ENCODE measurements at places on chromosomes 1 and 21.
A peak's percentile ranks its signal among the peaks of the same experiment; 100 is the strongest.

DNA sequence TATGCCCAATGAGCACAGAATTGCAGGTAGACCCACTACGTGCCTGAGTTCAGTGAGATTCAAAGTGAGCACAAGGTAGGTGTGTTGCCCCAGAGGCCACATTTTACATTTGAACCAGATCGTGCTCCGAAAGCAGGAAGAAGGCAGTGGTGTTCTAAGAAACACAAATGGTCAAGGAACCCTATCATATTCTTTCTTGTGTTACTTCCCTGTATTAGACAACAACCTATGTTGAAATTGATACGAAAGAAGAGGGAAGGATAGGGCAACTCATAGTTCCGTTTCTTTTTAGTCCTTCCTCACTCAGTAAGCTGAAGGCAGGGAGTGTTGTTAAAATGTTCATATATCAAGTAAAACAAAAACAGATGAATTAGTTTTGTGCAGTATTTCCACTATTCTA is 33.9 kb downstream of the OLFML2B start:
- DNase-seq, result peak; percentile 76

GRCh38 chr1:92795166-92795565 is 10.3 kb upstream of the EVI5 start:
- DNase-seq, result no peak

- no peak for DNase-seq
Measured at GRCh38 chr1:111880881-111881837, 108.3 kb downstream of the KCND3 start.

DNA sequence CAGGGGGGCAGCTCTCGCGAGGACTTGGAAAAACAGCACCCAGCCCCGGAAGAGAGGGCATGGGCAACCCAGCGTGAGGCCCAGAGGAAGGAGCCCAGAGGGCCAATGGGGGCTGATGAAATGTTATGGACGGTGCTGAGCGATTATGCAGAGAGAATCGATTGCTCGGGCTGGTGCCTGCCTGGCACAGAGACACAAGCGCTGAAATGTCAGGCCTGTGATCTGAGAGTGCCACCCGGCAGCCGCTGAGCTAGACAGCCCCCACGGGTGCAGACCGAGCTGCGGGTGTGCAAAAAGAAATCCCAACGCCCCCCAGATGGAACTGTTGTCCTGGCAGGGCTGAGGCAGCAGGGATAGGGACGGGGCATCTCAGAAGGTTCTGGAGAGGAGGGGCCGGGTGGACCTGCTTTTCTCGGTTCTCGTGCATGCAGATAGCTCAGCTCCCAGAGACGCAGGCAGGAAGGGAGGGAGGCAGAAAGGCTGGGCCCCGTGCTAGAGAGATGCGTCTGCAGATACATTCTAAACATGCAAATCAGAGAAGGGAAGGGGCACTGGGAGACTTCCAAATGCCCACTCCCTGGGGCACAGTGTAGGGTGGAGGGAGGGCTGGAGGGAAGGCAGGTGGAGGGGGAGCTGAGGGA is 41.5 kb downstream of the TAS1R2 start:
- no peak for DNase-seq

GRCh38 chr1:235566084-235566483 is 61.8 kb upstream of the B3GALNT2 start:
- DNase-seq, result no peak

GRCh38 chr1:47709872-47710231 is 272.0 kb downstream of the FOXD2 start:
- no peak for DNase-seq

GRCh38 chr1:64659478-64660138 is 85.3 kb upstream of the RAVER2 start:
- no peak for DNase-seq

DNA sequence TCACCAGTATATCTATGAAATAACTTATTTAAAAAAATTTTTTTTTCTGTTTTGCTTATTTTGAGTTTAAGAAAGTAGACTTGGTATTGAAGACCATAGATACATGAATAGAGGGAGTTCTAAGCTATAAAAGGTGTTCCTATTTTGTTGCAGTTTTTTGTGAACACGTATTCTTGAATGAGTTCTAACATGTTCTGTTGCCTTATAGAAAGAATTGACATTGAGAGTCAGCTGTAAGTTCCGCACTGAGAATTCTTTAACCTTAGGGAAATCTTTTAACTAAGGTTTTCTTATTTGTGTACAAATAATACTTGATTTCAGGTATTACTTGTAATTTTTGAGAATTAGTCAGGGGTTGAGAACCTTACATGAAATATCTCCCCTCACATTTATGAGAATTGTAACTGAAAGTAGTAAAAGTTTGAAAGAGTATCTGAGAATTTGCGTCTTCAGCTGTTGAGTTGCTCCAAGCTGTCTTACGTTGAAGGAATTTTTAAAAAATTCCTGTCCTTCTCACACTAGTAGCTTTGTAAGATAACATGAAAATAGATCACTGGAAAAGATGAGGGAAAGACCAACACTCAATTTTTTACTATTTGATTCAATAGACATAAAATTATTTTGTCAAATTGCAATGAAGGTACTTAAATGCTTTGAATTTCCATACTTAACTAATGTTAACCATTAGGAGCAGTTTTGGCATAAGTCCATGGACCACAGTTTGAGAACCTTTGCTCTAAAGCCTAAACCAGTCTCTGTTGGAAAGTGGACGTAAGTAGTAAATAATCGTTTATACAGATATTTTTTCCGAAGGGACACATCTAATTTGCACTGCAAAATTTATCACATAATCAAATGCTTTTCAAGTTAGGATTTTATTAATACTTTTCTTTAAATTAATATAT is 3.8 kb downstream of the DR1 start:
- no peak for DNase-seq

- DNase-seq, result no peak
Measured at GRCh38 chr1:216014086-216014485, 409.2 kb downstream of the USH2A start.

DNA sequence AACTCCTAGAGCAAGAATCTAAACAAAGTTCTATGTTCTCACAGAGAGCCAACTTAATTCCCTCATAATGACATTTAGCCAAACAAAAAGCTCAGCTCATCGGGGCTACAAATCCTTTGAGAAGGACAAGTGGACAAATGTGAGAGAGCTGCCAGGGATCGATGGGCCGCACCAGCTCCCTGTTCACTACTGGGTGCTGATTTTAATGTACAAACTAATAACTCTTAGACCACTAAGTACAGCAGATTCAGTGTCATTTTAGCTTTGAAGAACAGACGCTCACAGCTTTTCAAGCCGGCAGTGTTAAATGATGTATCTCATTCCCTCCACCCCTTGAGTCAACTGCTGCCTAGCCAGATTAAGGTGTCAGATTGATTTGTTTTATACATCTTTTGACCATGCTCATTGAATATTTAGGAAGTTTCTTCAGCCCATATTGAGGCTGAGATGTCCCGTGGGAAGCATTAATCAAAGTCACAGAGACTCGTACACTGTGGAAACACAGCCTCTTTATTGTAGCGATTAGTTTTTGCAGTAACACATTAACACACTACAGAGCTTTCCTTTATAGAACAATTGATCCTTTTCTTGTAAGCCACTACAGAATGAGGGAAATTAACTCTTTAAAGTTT is 21.1 kb downstream of the PROX1 start:
- no peak for DNase-seq

GRCh38 chr21:35540950-35541638 is 492.0 kb upstream of the RUNX1 start:
- no peak for DNase-seq

DNA sequence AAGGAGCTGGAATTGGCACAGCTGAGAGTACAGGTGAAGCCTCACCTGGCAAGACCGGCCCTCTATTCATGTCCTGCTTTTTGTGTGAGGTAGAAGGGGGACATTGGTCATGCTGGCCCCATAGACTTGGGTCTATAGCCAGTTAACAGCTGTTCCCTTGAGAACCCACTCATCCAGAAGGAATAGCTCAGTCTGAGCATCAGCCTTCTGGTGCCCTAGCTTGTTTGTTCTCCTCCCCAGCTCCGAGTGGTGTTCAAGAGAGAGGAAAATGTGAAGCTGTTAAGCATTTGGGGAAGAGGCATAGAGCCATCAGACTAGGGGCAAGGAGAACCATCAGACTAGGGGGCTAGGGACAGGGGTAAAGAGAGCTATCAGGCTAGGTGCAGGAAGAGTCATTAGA is 290.9 kb downstream of the SIPA1L2 start:
- no peak for DNase-seq

- no peak for DNase-seq
Measured at GRCh38 chr1:38246955-38247952, 200.7 kb upstream of the POU3F1 start.

DNA sequence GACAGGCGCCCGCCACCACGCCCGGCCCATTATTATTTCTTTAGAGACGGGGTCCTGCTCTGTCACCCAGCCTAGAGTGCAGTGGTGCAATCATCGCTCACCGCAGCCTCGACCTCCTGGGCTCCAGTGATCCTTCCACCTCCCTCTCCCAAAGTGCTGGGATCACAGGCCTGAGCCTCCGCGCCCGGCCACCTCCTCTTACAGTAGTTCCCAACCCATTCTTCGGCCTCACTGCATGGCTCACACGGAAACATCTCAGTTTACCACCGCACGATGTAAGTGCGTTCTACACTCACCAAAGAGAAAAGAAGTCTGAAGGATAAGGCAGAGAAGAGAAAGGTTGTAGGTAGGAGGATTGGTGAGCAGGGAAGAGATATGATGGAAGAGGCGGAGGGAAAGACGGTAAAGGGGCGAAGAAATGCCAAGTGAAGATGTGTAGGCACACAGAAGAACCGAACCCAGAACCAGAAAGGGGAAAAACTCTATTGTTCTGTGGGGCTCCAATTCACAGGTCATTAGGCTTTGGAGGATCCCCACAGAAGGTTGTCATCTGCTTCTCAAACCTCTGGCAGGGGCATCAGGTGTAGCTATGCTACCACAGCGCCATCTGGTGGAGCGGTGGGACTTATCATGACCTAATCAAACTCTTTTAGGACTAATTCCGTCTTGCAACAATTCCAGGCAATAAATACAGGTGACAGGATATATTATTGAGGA is 504.2 kb downstream of the SMYD3 start:
- DNase-seq, result peak; percentile 67

DNA sequence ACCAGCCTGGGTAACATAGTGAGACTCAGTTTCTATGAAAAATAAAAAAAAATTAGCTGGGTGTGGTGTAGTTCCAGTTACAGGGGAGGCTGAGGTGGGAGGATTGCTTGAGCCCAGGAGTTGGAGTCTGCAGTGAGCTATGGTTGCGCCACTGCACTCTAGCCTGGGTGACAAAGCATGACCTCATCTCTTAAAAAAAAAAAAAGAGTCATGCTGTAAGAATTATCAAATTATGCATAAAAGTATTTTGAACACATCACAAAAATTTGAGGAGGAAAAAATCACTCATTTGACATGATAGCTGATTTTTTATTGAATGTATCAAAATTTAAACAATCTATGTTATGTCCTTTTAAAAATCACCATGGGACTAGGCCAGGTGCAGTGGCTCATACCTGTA is 17.8 kb downstream of the CCDC30 start:
- no peak for DNase-seq

- DNase-seq, result no peak
Measured at GRCh38 chr21:37449302-37449937, 82.8 kb downstream of the DYRK1A start.

DNA sequence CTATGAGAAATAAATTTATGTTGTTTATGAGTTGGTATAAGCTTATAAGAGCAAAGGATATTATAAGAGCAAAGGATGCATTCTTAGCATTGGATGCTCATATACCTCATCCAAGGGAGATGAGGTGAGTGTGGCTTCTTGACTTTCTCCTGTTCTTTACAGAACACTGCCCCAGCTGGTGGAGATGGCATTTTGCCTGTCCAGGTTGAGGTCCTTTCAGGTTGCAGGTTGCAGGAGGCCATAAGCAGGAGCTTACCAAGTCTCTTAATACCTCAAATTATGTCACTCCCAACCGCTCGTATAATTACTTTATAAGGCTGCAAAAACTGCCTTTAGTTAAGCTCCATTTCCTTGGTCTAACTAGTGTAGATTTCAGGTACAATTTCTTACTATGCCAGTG is 66.7 kb downstream of the RPE65 start:
- no peak for DNase-seq

DNA sequence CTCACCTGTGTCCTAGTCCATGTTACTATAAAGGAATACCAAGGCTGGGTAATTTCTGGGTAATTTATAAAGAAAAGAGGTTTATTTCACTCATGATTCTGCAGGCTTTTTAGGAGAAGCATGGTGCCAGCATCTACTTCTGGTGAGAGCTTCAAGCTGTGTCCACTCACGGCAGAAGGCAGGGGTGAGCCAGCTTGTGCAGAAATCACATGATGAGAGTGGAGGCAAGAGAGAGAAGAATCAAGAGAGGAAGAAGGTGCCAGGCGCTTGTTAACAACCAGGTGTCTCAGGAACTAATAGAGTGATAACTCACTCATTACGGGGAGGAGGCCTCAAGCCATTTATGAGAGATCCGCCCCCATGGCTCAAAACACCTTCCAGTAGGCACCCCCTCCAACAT is 67.5 kb upstream of the CD34 start:
- DNase-seq, result no peak

GRCh38 chr1:232876506-232877364 is 71.5 kb downstream of the MAP10 start:
- DNase-seq, result no peak

DNA sequence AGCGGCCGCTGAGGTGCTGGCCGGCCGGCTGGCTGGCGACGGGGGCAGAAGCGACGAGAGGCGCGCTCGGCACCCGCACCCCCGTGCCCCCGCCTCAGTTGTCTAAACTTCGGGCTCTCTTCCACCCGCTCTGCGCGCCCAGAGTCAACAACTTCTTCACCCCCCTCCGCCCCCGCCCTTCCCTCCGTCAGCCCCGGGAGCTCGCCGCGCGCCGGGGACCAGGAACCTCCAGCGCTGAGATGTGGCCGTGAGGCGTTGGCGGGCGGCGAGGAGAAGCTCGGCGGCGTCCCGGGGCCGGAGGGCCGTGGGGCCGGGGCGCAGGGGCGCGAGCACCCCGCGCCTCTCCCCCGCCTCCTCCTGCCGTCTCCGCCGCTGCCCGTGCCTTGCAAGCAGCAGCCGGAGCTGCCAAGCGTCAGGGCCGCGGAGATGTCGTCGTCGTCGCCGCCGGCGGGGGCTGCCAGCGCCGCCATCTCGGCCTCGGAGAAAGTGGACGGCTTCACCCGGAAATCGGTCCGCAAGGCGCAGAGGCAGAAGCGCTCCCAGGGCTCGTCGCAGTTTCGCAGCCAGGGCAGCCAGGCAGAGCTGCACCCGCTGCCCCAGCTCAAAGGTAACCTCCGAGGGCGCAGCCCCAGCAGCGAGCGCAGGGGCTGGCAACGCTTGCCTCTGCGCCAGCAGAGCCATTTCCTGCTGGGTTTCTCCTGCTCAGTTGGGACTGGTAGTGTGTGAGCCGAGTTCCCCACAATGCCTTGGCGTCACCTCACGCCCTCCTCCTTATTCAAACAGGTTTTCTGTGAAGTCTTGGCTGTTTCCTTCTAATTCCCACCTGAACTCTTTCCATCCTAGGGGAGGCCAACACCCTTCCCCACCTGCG is 710 bp downstream of the PPP2R5A start:
- DNase-seq, result peak; percentile 34

DNA sequence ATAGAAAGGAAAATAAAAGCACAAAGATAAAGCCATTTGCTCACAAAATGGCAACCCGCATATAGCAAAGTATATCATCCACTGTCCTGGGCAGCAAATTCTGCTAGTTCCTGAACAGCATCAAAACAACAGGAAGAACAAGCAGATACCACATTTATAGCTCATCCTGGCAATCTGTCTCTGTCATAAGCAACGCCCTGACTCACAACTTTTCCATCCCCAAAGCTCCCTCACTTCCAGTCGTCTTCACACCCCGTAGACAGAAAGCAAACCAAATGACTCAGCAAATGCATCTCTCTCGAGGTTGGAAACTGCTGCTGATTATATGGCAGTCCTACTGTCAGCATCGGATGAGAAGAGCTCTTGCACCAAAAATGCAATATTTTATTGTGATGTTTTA is 65.8 kb downstream of the AK5 start:
- peak; percentile 5 for DNase-seq

- DNase-seq, result no peak
Measured at GRCh38 chr1:205570796-205571537, 60.8 kb downstream of the ELK4 start.
